Stimulated activated CD4-positive, alpha-beta T cell treated with anti-CD3 and anti-CD28 coated beads, Interleukin-2, amount 100 ng/mL, for 4 hours (primary cell): ENCODE measurements at places on chromosomes 12 and 14.

DNA sequence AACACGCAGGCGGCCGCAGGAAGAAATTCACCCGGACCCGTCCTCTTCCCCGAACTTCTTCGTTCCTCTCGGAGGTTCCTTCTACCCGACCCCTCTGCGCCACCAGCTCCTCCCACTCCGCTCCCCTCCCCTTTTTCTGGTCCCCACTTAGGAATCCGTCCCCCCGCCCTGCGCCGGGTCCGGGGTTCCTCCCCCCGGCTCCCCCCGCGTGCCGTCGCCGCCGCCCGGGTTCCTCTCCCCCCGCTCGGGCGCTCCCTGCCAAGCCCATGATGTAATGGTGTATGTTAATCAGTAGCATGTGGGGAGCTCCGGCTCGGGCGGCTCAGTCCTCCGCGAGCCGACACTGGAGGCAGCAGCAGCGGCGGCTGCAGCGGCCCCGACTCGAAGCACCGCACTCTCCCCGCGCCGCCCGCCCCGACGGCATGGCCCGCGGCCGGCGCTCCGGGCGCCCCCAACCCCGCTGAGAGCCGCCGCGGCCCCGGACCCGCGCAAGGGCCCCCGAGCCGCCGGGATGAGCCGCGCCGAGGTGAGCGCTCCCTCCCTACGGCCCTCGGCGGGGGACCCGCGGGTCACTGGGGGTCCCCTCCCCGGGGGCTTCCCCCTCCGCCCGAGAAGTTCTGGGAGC lies 1.0 kb upstream of the SAMD4A start:
- peak; percentile 82 for DNase-seq

GRCh38 chr14:52154992-52155650 lies 86.3 kb upstream of the NID2 start:
- DNase-seq = no peak

DNA sequence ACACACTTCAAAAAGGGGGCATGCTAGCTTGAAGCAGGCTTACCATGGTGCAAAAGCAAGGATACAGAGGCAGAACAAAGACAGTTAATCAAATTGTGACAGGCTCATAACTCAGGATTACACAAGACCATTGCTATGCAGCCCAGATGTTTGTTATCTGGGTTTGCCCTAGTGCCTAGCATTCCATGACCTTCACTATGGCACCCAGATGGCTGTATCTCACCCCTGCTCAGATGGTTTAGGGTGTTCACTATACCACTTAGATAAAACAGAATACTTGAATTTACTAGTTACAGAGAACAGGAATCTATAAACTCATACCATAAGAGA lies 56.2 kb downstream of the SDR9C7 start:
- no peak for DNase-seq

DNA sequence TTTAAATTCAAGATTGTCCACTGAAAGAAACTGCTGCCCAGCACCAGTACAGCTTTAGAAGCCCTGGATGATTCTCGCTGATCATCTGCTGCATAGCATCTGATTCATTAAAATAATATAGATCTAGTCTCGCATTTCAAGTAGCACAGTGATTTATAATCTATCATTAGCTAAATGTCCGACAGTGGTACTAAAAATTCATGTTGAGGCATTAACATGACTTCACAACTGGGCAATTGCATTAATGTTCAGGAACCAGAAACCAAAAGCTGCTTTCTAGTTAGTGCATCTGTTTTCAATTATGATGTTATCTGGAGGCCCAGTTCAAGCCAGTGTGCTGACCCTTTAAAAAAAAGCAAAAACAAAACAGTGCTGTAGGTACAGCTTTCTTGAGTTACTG lies 1987.2 kb upstream of the SEL1L start:
- DNase-seq = no peak

DNA sequence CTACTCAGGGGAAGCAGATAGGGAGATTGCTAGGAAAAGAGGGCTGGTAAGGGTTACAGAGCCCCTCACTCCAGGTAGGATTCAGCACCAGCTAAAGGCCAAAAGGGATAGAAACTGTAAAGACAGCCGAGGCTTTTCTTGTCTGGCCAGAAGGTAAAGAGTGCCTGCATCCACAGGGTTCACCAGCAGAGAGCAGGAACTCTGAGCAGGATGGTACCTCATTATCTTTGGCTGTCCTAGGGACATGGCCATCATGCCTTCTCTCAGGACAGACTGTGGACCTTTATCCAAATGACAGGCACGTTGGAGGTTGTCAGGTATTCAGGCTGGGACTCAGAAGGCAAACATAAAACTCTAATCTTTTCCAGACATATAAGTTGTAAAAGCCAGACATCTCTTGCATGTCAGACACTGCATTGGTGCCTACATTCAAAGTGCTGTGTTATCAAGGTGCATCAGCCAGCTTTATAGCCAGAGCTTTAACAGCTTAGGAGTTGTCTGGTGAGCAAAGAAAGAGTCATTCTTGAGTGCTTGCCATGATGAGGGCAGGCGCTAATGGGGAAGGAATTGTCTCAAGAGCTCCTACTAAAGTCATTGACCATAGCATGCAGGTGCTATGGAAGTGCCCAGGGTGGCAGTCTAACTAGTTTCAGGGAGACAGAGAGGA lies 89.5 kb downstream of the PELI2 start:
- DNase-seq = no peak

DNA sequence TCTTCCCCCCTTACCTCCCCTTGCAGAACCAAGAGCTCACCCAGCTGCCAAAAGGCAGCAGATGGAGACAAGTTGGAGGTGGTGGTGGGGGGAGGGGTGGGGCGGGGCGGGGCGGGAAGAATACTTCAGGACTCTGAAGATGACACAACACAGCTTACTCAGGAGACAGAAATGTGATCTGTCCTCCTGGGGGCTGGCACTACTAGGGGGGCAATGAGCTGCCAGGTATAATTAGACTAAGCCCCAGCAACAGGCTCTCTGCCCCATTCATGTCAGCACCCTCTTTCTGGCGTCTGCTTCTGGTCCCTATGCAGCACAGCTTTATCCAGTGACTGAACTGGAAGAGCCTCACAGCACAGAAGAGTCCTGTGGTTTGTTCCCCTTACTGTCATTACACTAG lies 407.0 kb downstream of the MED13L start:
- no peak for DNase-seq

DNA sequence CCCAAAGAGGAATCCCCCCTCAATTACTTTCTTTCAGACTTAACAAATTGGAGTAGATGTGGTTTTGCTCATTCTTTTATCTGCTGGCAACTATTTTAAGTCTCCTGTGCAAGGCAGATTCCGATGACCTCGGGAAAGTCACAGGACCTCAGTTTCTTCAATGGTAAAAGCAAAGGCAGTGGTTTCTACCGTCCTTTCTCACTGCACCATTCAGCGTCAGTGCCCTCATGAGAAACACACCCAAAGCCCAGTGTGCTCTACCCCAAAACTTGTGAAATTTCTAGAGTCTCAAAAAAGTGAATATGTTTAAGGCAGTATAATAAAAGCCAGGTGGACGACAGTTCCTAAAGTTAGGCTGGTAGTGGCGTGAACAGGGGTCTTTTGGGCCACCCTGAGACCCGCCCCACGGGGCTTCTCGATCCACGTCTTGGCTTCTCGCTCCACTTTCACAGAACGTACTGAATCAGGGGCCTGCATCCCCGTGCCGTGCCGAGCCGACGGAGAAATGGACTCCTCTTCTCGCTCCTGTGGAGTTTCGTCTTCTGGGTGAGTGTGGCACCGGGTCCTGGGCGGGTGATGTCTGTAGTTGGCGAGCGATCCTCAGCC lies 1.3 kb upstream of the ARHGAP5 start:
- DNase-seq = peak; percentile 17

- DNase-seq = no peak
Observed at GRCh38 chr12:22160396-22161003, 114.5 kb downstream of the CMAS start.

DNA sequence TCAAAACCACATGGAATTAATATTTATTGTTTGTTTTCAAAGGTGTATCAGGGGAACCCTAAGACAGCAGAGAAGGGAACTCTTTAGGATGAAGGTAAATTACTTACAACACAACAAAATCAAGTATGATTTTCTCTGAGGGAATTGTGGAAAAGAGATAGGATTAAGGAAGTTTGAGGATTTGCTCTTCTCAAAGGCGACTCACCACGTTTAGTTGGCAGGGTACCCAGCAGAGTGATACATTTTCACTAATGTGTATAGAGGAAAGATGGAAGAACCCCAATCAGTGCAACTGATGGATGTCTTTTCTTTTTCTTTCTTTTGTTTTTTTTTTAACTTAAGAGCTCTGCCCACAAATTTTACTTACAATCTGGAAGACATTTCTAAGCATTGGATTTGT lies 499.2 kb downstream of the CCER1 start:
- DNase-seq = no peak

DNA sequence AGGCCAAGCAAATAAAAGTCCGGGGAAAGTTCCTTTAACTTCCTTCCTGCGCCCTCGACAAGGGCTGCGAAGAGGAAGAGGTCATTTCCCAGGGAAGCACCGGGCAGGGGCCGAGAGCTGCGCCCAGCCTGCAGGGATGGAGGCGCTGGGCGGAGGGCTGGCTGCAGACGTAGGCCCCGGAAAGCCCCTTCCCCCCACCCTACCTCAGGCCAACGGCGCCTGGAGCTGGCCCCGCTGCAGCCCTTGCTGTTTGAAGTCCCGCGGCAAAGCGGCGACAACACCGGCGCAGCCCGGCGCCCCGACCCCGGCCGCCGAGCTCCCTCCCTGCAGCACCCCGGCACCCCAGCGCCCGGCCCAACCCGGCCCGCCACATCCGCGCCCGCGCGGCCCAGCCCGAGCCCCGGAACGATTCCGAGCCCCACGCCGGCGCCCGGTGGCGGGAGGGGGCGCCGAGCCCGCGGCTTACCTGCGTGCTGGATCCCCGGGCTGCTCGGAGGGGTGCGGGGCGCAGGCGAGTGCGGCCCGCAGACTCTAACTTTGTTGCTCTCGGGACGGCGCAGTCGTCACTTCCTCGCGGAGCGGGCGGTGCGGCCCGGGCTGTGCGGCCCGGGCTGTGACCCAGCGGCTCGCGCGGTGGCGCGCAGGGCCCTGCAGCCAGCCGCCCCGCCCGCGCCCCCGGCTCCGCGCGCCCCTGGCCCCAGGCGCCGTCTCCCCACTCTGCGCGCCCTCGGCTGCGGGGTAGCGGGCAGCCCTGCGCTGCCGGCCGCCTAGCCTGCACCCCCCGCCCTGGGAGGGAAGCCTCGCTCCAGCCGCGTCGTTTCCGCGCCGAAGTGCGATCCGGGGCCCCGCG lies 64.8 kb upstream of the PTGR2 start:
- peak; percentile 19 for DNase-seq

DNA sequence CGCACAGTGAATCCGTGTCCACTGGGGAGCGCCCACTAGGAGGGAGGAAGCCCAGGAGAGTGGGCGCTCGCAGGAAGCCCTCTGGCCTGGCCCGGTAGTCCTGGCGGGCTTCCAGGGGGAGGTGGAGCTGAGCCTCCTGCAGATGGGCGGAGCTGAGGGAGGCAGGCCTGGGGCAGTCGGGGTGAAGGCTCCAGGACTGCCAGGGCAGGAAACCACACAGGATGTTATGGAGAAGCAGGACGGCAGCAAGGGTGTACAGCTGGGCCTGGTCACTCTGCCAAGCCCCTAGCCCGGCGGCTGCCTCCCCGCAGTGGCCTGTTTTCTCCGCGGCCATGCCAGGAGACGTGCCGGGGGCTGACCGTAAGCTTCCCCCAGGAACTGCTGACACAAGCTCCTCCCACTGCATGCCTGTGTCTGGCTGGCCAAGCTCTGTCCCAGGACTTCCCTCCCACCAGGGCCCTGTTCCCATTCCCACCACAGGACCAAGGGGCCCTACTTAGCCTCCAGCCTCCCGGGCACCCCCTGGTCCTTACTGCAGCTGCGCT lies 143.4 kb upstream of the C14orf180 start:
- no peak for DNase-seq

DNA sequence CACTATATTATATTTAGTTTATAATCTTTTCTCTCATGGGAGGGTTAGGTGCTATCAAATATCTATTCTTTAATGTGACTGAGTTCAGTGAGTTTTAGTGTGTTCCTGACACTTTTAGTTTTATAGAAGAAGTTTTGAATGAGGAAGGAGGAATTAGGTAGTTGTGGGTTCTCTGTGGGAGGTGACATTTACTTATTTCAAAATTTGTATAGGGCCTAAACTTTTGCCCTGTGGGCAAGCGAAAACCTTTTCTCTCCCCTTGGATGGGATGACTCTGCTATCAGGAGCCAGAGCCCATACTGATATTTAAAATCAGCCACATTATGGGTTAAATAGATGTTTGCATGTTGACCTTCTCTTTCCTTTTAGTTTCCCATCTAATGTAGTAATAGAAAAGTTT lies 43.6 kb downstream of the SPATS2 start:
- DNase-seq = no peak

GRCh38 chr12:3834774-3835173 lies 38.4 kb downstream of the PARP11 start:
- DNase-seq = no peak

- no peak for DNase-seq
Observed at GRCh38 chr12:25924491-25925001, 33.9 kb upstream of the RASSF8 start.

- DNase-seq = no peak
Observed at GRCh38 chr12:106300761-106301160, 1.8 kb upstream of the TCP11L2 start.

DNA sequence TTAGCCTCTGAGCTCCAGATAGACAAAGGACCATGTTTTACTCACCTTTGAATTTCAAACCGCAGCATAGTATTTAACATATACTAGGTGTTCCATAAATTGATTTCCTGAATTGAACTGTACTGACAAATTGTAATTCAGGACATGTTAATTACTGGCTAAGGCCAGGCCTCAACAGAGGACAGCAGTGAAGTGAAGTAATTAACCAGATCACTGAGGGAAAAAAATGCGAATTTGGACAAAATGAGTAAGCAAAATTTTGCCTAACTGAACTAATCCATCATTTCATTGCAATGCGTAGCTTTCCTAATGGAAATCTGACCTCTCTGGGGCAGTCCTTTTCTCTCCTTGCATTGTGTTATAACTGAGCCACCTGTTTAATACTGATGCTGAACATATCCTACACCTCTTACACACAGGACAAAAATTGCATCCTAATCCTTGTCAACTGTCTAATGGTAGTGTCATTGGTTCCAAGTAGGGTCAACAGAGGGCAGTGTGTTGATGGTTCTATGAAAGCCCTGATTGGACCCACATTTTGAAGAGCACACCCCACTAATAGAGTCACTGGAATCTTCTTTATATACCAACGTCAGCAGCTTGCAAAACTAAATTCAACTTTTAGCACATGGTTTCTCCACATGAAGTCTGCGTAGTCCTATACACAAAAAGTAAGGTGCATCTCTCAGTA lies 148.4 kb downstream of the SLC25A21 start:
- no peak for DNase-seq

DNA sequence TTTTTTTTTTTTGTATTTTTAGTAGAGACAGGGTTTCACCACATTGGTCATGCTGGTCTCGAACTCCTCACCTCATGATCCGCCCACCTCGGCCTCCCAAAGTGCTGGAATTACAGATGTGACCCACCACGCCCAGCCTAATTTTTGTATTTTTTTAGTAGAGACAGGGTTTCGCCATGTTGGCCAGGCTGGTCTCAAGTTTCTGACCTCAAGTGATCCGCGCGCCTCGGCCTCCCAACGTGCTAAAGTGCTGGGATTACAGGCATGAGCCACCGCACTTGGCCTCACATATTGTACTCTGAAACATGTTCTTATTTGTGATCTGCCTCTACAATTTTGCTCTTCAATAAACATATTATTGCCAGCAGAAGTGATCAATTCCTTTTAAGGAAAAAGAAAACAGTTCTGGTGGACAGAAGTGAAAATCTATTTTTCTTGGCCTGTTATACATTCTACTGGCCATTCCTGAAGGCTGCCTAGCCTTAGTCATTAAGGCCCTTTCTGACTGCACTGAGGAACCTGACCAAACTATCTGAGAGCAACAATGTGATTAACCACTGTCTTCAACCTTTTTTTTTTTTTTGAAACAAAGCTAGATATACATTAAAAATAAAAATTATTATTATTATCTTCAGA lies 36.1 kb downstream of the SNX6 start:
- DNase-seq = no peak

- DNase-seq = no peak
Observed at GRCh38 chr12:54156578-54156977, 32.2 kb downstream of the SMUG1 start.
